Activated naive CD4-positive, alpha-beta T cell treated with anti-CD3 and anti-CD28 coated beads, Interleukin-2, amount 10 ng/mL, durations not matched to agents 7 days and 5 days (primary cell): ENCODE measurements at places on chromosomes 4 and X.
A peak's percentile ranks its signal among the peaks of the same experiment; 100 is the strongest.

GRCh38 chrX:125205133-125205917 lies 114.3 kb upstream of the TEX13C start:
- DNase-seq: peak; percentile 37

GRCh38 chrX:39953879-39954278 lies 143.9 kb downstream of the BCOR start:
- no peak for DNase-seq

GRCh38 chrX:110442635-110443034 lies 84.0 kb downstream of the RTL9 start:
- DNase-seq: no peak

DNA sequence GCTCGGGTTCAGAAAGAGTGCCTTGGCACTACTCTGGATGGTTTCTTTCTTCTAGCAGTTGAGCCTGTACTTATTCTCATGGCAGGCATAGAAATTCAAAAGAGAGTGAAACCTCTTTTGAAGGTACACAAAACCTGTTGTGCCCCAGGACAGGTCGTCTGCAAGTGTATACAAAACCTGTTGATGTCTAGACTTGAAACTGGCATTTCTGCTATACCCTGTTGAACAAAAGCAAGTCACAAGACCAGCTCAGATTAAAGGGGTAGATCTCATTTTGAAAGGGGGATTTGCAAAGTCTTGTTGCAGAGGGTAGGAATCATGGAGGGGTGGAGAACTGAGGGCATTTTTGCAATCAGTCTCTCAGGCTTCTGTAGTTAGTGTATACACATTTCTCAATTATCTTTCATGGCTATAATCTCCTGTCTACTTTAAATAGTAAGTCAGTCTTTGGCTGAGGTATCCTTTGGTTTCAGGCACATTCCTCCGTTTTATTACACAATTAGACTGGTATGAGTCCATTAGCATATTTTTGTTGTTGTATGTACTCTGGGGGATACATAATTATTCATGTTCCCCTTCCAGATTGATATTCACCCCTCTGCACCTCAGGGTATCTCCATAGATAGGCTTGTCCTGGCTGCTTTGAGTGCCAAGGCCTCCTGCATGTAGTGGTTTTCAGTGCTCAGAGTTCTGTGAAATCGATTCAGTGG lies 251.4 kb downstream of the DTHD1 start:
- DNase-seq: no peak

- peak; percentile 75 for DNase-seq
These were observed 29.5 kb downstream of the SH3TC1 start for GRCh38 chr4:8228319-8229250.

GRCh38 chr4:120948382-120948781 lies 25.9 kb upstream of the PRDM5 start:
- no peak for DNase-seq

DNA sequence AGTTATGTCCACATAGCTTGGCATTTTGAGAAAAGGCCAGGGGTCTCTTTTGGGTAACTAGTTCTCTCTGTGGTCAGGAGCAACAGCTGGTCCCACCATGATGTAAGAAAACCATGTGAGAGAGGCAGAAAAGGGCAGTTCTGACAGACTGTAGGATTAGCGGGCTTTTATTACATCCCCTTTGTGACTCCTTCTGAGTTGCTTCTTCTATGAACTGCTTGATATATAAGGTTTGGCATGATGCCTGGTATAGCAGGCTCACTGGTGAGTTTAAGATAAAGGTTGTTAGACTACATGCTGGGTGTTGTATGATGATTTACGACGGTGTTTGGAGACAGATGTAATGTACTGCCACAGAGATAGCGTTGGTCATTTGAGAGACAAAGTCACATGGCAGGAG lies 2308.1 kb upstream of the AGA start:
- DNase-seq: no peak

DNA sequence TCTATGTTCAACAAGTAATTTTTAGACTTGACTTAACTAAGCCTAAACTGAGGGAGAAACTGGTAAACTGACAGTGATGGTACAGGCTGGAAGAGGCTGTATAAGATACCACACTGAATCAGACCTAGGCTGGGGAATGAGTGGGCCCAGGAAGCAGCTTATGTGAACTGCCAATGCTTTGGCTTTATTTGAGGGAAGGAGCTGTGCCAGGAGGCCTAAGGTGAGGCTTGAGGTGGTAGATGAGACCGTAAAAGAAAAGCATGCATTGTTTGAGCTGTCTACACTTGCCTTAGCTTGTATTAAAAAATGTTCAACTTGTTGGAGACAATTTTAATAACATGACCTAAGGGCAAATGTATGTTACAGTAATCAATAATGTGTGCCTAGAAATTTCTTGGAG lies 96.2 kb downstream of the RS1 start:
- DNase-seq: no peak

GRCh38 chr4:7166981-7167700 lies 25.2 kb upstream of the SORCS2 start:
- no peak for DNase-seq

DNA sequence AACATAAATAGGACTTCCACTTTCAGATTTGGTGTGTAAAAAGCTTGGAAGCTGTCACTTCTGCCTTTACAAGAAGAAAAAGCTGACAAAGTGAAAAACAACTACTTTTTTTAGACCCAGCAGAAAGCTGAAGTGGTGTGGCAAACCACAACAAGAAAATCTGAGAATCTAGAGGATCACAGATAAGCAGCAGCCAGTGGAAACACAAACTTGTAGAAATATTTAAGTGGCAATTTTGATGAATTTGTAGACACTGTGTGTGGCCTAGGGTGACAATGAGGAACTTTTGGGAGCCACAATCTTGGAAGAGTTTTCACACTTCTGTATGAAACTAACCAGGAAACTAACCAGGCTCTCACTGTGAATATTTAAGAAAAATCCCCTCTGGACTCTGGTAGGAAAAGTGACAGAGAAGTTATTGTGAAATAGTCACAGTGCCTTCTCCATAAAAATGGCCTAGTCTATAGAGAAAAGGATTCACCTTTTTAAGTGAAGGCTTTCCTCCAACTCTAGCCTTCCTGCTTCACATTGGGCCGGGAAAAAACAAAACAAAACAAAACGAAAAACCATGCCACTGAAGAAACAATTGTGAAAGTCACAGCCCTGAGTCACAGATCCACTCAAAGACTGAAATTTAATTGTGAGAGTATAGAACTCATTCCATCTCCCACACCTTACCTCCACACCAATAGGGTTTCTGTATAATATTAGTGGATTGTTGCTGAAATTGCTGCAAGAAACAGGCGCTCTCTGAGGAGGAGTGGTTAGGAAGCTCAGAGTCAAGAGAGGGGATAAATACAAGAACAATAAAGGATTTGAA lies 26.7 kb upstream of the GUCY1A1 start:
- peak; percentile 26 for DNase-seq

- DNase-seq: no peak
These were observed 341.8 kb upstream of the GALNT7 start for GRCh38 chr4:172826861-172827260.

- no peak for DNase-seq
These were observed 52.8 kb upstream of the TAB3 start for GRCh38 chrX:30941898-30942297.

DNA sequence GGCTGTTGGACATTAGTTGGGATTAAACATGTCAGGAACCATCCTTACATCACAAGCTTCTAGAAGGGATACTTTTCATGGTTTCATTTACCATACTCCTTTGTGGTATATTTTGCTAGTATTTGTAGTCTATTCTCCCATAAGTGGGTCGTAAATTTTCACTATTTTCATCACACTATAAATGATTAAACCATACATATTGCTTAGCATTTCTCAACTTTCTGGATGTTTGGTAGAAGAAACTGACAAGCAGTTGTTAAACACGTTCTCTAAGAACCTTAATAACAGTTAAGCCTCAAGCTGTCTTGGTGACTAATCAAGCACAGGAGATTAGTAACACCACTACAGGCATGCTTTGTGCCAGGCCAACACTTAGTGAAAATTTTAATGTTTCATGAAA lies 375.5 kb downstream of the NAF1 start:
- DNase-seq: no peak

DNA sequence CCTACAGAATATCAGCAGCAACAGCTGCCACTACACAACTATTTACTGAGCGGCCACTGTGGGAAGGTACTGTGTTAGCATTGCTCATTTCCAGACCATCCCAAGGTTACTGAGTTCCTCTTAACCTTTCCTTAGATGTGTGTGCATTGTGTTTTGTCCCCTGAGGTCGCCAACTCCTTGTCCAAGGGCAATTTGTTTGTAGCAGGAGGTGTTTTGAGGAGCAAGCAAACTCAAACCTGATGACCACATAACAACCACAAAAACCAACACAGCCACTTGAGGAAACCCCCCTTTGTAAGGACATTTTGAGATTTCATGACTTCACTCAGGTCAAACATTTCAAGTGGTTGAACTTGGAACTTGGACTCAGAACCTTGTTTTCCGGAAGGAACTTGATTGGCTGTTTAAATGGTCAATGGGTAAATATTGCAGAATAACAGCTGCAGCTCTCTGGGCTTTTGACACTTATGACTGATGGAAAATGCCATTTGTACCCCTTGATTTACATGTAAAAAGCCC lies 122.3 kb downstream of the MID1IP1 start:
- no peak for DNase-seq

- DNase-seq: no peak
These were observed 57.6 kb downstream of the RFC1 start for GRCh38 chr4:39308611-39309010.

GRCh38 chr4:592825-593520 lies 16.9 kb upstream of the TMEM271 start:
- DNase-seq: no peak

DNA sequence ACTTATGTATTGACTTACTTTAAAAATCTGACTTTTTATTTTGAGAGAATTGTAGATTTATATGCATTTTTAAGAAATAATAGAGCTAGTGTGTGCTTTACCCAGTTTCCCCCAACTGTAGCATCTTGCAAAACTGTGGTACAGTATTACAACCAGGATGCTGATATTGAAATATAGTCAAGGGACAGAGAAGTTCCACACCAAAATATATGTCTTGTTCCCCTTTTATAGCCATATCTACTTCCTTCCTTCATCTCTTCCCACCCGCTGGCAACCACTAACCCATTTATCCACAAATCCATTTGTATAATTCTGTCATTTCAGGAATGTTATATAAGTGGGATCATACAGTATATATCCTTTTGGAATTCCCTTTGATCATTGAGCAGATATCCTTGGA lies 16.8 kb downstream of the KDM6A start:
- DNase-seq: no peak

DNA sequence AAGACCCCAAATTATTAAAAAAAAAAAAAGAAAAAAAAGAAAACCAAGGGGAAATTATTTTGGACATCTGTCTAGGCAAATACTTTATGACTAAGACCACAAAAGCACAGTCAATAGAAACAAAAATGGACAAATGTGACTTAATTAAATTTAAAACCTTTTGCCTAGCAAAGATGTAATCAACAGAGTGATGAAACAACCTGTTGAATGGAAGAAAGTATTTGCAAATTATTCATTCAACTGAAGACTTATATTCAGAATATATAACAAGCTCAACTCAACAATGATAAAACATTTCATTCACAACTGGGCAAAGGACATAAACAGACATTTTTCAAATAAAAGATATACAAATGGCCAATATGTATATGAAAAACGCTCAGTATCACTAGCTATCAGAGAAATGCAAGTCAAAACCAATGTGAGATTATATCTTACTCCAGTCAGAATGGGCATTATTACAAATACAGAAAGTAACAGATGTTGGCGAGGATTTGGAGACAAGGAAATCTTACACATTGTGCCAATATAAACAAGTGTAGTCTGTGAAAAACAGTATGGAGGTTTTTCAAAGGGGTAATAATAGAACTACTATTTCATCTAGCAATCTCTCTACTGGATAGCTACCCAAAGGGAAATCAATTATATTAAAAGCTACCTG lies 67.1 kb downstream of the FAAH2 start:
- no peak for DNase-seq

- no peak for DNase-seq
These were observed 182.1 kb upstream of the SMIM31 start for GRCh38 chr4:164571593-164572390.

- DNase-seq: no peak
These were observed 25.1 kb upstream of the ANKRD50 start for GRCh38 chr4:124737619-124738018.

DNA sequence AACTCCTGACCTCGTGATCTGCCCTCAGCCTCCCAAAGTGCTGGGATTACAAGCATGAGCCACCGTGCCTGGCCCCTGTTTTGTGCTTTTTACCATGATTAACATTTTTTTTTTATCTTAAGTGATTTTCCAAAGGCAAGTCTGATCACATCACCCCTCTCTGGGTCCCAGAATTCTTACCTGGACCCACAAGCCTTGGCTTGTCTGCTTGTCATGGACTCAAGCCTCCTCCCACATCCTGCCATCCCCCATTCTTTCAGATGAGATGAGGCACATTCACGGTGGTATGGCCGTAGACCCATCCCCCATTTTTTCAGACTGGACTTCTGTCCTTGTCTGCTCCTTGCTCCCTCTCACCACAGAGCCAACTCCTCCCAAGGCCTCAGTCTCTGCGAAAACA lies 55.3 kb downstream of the APLN start:
- DNase-seq: no peak

- DNase-seq: no peak
These were observed 87.4 kb upstream of the GK2 start for GRCh38 chr4:79495447-79495846.

DNA sequence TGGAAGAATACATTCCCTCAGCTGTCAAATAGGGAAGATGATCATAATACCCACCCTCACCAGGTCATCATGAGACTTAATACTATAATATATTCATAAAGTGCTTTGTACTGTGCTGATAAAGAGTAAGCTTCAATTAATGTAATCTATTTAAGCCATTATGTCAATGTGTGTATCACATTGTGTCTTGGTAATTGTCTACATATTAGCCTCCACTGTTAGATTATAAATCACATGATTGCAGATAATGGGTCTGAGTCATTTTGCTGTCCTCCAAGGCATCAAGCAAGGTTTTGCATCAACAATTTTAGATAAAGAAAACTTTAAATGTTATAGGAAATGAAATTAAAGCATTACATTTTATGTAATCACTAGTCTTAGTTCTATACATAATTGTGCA lies 45.2 kb upstream of the CEP135 start:
- DNase-seq: no peak

- DNase-seq: no peak
These were observed 36.8 kb upstream of the TMEM184C start for GRCh38 chr4:147580396-147580795.

- no peak for DNase-seq
These were observed 102.3 kb upstream of the S100G start for GRCh38 chrX:16547644-16548043.

DNA sequence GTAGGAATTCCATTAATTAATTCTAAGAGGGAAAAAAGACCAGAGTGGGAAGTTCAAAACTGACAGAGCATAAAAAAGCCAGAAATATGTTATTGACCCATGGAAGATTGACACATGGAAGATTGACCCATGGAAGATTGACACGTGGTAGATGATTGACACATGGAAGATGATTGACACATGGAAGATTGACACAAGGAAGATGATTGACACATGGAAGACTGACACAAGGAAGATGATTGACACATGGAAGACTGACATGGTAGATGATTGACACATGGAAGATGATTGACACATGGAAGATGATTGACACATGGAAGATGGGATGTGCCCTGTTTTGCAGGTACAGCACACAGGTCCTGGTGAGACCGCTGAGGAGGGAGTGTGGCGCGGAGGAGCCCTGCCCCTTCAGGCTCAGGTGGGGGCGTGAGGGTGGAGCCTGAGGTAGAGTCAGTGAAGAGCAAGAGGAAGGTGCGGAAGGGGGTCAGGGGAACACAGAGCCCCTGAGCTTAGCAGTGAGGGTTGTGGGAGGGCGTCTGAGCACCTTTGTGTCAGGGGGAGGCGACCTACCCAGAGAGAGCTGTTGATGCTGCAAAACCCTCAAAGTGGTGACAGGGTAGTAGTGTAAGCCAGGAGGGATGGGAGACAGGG lies 15.8 kb upstream of the PDE6B start:
- DNase-seq: no peak
